ENCODE measurements at places on chromosomes 1 and 21.
A peak's percentile ranks its signal among the peaks of the same experiment; 100 is the strongest.

DNA sequence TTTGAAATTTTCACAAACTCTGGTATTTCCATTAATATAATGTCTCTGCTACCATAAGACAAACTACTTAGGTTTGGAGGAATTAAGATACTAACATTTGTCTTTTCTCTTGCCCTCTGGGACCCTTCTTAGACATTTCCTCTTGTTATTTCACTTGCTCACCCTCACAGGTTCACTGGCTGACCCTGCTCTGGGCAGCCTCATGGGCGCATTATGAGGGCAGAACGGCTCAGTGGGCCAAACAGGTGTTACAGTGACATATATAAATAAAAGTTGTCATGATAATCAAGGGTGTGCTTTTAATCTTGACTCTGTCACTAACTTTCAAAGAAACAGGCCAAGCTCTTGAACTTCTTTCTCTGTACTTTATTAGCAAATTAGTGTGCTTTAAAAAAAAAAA is 46.5 kb downstream of the ZNHIT6 start:
- no peak for DNase-seq

DNA sequence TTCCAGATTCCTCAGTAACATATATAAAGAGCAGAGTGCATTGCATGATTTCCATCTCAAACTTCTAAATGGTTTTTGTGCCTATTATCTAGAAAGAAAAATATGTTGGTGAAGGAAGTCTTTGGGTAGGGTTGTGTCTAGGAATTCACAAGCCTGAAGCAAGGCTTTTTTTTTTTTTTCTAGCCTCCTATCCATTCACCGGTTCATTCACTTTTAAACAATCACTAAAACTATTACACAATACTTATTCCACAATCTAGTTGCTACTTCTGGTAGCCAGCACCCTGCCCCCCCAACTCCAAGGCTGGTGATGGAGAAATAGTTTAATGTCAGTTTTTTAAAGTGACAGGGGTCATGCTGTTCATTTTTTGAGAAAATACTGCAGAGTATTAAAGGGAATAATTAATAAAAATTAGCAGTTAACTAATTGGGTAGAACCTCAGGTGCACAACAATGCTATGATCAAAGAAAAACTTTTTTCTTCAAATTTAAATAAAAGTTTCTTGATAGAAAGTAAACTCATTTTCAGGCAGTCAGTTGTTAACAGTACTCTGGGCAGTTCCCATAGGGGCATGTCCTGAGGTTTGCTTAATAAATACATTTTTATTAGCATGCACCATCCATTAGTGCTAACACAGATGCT is 10.9 kb downstream of the IRF2BP2 start:
- no peak for DNase-seq

- DNase-seq = no peak
Measured at GRCh38 chr1:97123717-97124431, 402.3 kb downstream of the PTBP2 start.

DNA sequence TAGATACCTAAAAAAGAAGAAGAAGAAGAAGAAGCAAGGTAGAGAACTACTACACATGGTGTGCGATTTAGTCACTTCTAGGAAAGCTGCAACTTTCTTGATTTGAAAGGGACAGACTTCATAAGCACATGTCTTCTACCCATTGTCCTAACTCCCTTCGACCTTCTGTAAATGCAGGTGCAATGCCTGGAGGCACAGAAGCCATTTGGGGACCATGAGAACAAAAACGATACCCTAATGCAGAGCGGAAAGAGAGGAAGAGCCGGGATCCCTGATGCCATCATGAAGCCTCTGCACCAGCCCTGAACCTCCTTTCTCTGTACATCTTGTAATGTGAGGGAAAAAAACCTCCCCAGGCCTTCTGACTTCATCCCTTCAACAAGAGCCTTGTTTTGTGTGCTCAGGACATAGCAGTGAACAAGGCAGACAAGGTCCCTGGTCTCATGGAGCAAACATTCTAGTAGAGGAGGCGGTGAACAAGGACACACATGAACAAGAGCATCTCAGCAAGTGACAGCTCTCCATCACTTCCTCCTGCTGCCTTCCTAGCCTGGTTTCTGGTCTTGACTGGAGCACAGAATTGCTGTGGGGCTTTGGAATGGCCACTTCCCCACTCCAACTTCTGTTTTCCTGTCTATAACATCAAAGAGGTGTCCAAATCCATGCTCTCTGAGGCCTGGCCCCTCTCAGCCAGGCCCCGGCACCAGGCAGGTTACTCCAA is 5.5 kb upstream of the LAPTM5 start:
- DNase-seq = no peak

- no peak for DNase-seq
Measured at GRCh38 chr1:18924221-18924691, 21.9 kb upstream of the ALDH4A1 start.

GRCh38 chr21:39961251-39961650 is 94.0 kb downstream of the PCP4 start:
- no peak for DNase-seq

- no peak for DNase-seq
Measured at GRCh38 chr1:117015724-117016123, 14.2 kb downstream of the CD101 start.

DNA sequence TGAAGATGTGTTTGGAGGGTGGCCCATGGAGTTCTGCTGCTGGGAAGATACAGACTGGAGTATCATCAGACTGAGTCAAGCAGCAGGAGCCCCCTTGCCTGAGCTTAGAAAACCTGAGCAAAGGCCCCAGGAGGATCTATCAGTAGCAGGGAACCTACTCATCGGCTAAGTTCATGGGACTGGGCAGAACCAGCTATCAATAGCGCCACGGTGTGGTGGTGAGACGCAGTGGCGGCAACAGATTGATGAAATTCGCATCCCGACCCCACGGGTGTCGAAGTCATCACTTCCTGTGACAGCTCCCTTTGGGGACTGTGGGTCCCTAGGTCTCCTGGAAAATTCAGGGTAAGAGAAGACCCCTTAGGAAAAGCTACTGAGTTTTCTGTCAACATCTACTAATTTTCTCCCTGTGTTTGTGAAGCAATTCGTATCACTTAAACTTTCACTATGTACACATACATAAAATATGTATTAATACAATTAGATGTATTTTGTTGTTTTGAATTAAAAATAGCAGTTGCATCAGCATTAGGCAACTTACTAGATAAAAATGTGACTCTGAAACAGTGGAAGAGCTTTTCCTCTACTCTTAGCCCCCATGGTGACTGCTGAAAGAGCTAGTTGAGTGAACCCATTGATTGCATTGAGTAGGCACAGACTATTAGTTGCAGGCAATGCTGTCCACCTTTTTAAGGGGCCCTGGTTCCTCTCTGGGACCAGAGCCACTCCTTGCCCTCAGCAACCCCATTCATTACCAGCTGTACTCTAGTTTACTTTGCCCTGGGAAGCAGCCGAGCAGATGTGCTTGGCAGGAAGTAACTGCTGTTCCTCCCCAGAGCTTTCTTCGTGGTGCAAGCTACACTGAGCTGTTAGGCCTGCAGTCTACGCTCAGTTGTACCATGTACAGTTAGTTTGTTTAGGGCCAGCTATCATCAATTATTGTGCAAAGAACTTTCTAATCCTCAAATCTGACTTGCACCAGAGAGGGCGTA is 7.3 kb upstream of the CACNA1S start:
- DNase-seq = peak; percentile 50

GRCh38 chr1:7477593-7477992 is 293.5 kb upstream of the VAMP3 start:
- DNase-seq = no peak
